ENCODE measurements at places on chromosomes 2 and 18.

GRCh38 chr18:59266886-59267502, 6.3 kb downstream of the RAX start:
- no peak for DNase-seq

DNA sequence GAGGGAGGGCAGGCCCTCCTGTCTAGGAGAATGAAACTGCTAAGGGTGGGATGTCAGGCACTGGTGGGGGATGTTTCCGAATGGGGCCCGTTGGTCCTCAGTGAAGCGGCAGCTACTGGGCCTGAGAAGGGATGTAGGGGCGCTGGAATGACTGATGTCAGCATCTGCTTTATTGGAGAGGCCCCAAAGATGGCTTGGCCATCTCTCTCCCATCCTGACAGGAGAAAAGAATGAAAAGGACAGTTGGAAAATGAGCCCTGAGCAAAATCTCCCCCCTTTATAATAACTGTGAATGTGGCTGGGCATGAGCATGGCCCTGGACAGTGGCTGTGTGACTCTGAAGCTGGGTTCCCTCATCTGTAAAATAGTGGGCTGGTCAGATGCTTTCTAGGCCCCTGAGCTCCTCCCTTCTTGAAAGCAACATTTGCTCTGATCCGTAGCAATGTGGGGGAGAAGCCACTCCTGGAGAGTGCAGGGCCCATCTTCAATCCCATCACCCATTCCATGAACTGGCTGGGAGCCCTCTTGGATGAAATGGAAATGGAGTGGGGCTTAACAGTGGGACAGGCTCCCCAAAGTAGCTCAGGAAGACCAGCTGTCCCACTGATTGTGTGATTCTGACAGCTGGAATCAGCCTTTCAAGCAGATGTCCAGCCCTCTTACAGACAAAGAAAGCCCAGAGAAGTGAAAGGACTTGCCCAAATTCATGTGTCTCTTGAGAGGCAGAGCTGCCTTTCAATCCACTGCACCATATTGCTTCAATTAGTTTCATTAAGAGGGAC, 232.7 kb upstream of the SMAD2 start:
- DNase-seq: no peak

DNA sequence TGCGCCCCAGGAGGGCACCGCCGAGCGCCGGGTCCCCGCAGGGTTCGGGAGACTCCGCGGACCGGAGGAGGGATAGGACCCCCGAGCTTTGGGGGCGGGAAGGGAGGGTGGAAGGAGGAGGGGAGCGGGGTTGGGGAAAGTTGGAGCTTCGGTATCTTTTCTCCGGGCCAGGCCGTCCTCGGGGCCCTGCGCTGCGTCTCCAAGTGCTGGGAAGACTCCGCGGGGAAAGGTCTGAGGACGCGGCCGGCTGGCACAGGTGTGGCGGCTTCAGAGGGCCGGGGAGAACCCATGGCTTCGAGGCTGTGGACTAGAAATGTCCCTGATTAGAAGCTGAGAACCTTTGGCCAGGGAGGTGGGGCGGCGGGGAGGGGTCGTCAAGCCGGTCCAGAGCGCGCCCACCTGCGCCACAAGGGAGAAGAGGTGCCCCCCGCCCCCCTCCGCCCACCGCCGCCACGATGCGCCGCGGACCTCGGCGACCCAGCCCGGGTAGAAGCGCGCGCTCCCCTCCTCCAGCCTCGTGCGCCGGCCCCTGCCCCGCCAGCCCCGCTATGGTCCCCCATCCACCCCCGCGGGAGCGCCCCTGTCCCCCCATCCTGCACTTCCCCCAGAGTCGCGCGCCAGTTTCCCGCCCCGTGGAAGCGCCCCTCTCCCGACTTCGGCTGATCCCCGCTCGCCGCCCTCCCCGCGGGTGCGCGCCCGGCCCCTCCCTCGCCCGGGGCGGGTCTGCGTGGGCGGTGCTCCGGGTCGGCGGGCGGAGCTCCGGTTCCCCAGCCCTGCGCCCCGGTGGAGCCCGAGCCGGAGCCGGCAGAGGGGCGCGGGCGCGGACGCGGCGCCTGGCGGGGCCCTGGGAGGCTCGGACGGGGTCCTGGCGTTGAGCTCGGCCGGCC, at the start of gene SNTG2:
Gene SNTG2, plus strand, starts transcription at position 770 of the 887 bp plus-strand sequence. CDS start 148 bp downstream, outside the sequence.
- DNase-seq: no peak

DNA sequence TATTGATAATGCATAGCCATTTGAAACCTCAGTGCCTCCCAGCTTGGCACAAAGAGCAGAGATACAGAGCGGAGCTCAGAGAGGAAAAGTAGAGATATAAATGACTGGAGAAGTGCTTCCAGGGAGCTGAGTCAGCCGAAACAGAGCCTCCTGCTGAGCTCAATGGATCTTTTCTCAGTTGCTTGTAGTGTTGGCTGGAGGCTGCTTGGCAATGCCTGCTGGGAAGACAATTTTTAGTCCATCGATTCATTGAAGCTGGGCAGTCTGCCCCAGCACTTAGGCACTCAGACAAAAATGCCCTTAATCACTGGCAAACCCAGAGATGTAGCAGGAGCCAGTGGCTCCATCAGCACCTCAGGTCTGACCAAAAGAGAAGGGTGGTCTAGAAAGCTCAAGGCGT, 81.3 kb upstream of the SETBP1 start:
- DNase-seq: no peak

DNA sequence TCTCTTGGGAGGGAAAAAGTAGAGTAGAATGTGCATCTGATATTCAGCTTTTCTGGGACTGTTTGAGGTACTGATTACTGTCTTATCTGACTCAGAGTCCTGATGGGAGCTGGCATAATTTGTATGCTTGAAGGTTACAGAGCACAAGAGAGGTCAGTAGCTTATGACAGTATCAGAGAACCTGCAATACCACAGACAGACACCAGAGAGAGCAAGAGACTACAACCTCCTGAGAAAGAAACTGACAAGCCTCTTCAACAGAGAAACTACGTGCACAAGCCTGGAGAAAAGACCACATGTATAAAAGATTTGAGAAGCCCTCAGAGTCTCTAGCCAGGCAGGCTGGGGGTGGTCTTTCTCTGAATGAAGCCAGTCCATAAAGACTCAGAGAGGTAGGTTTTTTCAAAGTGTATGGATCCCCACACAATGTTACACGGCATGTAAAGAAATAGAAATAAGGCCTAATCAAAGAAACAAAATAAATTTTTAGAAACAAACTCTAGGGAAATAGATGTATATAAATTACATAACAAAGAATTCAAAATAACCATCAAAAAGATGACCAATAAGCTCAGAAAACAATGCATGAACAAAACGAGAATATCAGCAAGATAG, 568.3 kb downstream of the LRRTM4 start:
- peak; percentile 0 for DNase-seq

DNA sequence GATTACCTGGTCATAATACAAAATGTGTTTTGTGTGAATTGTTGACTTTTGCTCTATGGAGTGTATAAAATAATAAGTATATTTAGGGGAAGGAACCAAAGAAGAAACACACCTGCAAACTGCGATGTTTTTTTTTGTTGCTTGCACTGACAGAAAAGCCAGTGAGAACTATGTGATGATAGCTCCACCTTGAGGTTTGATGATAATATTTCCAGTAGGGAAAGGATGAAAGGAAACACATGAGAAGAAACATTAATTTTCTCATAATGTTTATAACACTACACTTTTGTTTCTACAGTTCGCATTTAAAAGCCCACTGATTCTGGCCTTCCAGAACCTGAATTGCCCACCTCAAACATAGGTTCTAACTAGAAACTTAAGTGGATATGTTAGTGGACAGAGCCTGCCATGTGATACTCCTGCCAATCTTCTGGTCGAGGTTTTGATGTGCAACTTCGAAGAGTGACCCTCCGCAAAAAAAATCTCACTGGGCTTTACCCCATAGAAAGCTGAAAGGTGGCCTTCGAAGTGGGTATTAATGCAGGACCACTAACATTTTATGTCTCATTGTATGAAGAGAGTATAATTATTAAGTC, 476.4 kb upstream of the SPHKAP start:
- no peak for DNase-seq

- DNase-seq: no peak
These were observed 131.0 kb downstream of the PRKCE start for GRCh38 chr2:45782436-45782835.

DNA sequence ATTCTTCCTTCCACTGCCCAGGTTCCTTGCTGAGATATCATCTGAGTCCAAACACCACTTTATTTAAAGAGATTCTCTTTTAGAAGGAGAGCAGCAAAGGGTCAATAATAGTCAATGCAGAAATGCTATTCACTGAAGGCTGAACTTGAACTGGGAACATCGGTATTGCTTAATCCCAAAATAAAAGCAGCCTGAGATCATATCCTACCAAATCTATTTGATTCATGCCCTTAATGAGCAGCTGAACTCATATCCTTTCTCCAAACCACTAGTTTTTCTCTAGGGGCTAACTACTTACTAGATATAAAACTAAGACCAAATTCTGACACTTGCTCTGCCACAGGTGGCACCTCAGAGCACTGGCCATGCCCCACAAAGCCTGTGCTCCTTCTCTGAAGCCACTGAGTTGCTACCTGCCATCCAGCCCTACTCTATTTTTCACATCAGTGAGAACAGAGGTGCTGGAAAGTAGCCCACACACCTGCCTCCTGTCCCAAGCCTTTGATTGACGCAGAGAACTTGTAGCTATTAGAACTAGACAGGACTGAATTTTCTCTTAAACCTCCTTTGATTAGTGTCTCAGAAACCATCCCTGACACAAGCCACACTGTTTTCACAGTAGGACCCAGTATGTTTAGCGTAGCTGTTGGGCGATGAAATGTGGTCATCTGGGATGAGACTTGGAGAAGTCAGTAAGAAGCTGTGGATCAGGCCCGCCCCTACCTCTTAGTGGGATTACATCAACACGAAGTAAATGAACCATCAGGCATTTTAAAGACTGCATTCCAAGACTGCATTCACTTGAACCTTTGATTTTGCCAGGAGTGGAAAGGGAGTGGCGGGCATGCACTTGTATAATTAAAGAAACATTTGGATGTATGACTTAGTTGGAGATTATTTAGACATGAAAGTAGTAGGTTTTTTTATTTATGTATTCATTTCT, 124.3 kb downstream of the RBMS1 start:
- DNase-seq: no peak

- DNase-seq: no peak
These were observed 53.7 kb upstream of the ZNF396 start for GRCh38 chr18:35430721-35431373.

GRCh38 chr2:105553538-105554196, 154.8 kb upstream of the FHL2 start:
- DNase-seq: no peak

DNA sequence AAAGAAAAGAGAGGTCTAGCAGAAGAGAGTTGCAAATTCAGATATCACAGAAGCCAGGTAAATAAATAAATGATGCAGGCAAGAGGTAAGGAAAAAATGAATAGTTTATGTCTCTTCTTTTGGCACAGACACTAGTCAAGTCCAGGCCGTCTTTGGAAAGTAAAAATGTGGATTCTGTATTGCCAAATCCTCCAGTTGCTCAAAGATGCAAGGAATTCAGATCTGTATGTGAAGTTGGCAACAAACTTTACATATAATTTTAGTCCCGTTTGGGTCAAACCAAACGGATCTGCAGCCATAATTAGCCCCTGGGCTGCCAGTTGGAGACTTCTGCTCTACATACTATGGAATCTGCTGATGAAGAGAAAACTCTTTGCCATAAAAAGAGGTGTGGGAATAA, 200.5 kb upstream of the RND3 start:
- no peak for DNase-seq

DNA sequence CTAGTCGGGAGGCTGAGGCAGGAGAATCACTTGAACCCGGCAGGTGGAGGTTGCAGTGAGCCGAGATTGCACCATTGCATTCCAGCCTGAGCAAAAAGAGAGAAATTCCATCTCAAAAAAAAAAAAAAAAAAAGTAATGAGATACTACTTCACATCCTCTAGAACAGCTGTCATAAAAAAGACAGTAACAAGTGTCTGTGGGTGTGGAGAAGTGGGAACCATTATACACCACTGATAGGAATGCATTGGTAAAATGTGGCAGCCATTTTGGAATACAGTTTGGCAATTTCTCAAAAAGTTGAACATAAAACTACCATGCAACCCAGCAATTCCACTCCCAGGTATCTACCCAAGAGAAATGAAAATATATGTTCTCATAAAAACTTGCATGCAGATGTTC, 166.6 kb downstream of the GREB1L start:
- DNase-seq: no peak

GRCh38 chr2:27754138-27754588, 17.4 kb upstream of the MRPL33 start:
- DNase-seq: no peak

- peak; percentile 66 for DNase-seq
These were observed 30.4 kb downstream of the SRSF7 start for GRCh38 chr2:38720613-38721241.

DNA sequence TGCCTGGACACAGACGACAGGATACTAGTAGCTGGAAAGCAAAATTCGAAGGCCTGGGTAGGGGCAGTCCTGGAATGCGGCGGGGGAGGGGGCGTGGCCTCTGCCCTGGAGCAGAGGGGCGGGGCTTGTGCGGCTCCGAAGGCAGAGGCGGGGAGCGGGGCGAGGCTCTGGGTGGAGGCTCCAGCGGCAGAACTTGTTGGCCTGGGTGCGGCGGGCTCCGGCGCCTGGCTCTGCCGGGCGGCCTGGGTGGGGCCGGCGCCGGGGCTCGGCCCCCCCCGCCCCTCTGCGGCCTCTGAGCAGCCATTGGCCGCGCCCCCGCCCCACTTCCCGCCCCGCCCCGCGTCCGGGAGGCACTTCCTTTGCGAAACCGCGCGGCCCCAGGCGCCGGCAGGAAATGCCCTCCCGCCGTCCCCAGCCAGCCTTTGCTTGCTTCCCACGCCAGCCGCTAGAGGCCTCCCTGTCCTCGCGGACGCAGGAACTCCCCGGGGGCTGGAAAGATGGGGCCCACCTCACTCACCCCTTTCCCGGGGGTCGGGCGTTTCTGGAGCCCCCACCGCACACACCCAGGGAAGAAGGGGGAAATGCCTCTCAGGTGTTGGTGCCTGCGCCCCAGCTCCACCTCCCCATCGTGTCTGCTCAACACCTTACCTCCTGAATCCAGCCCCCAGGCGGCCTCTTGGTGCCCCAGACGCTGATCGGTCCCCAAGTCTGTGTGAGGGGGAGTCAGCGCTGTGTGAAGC, 6.7 kb downstream of the CTDSP1 start:
- peak; percentile 68 for DNase-seq

DNA sequence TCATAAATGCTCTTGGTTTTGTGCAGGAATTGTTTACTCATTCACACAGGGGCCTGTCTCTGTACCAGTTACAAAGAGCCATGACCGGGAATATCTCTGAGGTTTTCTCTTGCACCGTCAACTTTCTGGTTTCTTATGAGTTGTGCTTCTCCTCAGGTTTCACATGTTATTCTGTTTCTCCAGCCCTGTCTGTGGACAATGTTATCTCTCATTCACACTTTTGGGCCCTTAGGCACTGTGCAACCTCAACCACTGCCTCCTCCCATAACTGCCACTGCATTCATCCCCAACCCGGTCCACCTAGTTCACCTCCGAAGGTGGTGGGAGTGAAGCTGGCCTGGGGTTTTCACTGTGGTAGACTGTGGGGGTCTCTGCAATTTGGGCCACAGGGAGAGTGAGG, 22.5 kb upstream of the NEDD4L start:
- DNase-seq: no peak

DNA sequence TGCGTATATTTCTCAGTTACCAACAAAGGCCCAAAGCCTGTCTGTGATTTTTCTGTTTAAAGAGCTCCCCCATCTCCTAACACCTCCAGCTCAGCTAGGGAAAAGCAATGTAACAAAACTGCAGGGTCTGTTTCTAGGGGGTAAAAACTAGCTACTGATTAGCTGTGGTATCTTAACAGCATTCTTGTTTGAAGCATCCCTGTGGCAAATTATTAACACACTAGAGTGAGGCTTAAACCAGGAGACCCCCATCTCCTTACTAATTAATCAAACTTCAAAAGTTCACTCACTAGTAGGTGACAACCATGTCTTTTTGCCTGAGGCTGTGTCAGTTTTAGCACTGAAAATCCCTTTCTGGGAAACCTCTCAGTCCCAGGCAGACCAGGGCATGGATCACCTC, 186.2 kb upstream of the PARD3B start:
- no peak for DNase-seq

Data from GM12864 (cell line).